ENCODE measurements at places on chromosomes 5 and 9.

DNA sequence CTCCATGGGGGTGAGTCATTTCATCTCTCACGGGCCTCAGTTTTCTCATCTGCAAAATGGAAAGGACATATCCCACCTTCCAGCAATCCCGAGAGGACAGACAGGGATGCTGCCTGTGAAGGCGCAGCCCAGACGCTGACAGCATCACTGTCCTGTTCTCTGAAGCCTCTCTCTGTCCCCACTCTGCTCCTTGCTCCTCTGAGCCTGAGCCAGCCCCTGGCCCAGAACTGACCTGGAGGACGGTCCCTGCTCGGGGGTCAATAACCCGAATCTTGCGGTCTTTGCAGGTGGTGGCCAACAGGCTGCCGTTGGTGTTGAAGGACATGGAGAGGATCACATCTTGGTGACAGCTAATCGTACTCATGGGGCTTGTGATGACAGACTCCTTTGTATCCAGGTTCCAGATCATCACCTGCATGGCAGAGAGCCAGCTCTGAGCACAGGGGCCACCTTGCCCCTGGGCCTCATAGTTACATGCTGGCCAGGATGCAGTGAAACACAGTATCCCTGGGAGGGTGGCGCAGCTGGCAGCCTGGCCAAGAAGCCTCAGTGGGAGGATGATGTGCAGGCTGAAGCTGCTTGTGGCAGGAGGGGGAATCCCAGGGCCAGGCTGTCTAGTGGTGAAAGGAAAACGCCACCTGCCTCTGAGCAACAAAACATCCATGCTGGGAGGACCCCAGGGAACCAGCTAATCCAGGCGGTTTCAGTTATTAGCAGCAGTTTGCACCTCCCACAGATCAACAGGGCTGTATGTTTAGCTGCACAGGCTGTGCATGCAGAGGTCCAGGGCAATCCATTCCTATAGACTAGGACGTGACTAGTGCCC, 14.0 kb upstream of the TRIM14 start:
- DNase-seq: no peak

DNA sequence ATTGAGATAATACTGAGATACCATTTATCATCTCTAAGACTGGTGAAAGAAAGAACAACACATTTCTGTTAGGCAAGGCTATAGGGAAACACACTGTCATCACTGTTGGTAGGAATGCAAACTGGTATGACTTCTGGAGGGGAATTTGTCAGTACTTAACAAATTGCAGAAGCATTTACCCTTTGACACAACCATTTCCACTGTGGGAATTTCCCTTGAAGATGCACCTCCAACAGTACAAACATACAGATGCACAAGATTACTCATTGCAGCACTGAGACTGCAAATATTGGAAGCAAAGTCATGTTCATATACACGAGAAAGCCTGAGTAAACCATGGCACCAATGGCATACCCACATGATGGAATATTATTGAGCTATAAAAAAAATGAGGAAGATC, 17.6 kb downstream of the GM2A start:
- no peak for DNase-seq

DNA sequence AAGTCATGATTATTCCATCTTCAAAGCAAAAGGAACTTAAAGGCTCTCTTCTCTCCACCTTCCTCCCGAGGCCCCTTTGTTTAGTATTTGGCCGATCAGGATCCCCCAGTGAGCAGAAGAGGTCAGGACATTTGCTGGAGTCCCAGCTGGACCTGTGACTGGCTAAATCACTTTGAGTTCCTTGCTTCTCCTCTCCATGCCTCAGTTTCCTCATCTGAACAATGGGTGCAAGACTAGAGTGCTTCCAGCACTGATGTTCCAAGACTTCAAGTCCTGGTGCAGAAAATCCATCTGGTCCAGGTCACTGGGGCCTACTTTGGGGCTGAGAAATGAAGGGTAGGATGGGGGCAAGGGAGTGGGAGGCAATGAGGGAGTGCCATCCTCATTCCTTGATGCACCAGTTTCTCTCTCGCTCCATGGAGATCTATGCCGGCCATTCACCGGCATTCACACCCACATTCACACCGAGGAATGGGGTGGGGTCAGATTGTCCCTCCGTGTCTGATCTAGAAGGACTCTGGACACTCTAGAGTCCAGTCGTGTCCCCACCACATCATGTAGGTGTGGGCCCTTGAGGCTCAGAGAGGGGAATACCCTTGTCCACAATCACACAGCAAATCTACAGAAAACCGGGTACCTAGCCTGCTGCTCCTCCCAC, 38.7 kb upstream of the IL17B start:
- DNase-seq: no peak

DNA sequence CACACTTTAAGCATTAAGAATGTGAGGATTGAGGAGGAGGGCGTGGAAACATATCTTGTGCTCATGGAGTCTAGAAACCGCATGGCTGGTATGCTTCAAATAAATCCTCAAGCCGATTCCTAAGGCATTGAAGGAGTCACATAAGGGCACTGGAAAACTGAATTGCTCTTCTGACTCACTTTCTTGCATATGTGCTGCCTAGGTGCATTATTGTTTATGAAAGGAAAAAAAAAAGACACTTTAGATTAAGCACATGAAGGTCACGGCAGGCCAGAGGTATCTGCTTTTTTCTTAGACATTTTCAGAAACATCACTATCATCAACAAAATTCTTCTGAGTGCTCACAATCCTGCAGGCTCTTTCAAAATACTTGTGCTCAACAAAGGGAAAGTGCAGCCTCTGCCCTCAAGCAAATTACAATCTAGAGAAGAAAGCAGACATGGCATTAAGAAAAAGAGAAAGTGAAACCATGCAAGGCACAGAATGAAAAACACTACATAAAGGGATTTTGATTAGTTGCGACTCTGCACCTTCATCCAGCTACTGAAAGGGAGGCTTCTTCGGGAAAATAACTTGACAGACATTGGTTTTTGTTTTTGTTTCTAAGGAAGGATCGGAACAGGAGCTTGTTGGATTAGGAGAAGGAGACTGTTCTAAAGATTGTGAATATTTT, 2117.6 kb downstream of the MAT2B start:
- no peak for DNase-seq

DNA sequence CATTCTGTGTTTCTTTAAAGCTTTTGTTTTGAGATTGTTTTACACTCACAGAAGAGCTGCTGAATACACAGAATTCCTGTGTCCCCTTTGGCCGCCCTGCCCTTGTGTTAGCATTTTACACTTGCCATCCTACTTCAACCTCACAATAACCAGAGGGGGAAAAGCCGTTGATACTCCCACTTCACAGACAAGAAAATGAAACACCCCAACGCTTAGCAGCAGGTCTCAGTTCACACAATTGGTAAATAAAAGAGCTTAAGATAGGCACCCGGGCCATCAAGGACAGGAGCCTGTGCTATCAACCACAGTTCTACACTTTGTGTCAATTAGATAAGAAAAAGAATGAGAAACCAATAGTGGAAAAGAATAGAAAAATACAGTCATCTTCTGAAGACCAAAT, 178.0 kb downstream of the SYK start:
- DNase-seq: no peak

DNA sequence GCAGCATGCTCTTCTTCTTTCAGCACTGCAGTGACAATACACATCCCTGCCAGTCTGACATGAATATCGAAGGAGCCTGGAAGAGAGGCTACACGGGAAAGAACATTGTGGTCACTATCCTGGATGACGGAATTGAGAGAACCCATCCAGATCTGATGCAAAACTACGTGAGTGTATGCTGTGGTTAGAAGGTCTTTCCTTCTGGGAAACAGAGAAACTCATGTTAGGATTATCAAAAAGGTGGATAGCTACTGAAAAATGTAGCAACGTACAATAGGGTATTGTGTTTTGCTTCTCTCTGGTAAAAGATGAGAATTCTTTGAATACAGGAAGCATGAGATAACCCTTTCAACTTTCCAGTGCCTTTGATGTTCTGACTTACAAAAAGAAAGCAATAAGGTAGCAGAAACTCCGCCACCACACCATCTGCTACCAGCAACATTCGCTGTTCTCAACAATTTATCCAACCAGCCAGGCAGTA, 133.3 kb downstream of the PCSK5 start:
- no peak for DNase-seq

- no peak for DNase-seq
These were observed 14.8 kb downstream of the SAXO1 start for GRCh38 chr9:19018201-19018600.
